ENCODE measurements at places on chromosomes 5 and 9.

GRCh38 chr9:95740217-95741004 lies 135.1 kb upstream of the ERCC6L2 start:
- DNase-seq: no peak

GRCh38 chr5:106154280-106154716 lies 1516.4 kb downstream of the EFNA5 start:
- no peak for DNase-seq

GRCh38 chr9:36151316-36152210 lies 15.0 kb downstream of the GLIPR2 start:
- no peak for DNase-seq

DNA sequence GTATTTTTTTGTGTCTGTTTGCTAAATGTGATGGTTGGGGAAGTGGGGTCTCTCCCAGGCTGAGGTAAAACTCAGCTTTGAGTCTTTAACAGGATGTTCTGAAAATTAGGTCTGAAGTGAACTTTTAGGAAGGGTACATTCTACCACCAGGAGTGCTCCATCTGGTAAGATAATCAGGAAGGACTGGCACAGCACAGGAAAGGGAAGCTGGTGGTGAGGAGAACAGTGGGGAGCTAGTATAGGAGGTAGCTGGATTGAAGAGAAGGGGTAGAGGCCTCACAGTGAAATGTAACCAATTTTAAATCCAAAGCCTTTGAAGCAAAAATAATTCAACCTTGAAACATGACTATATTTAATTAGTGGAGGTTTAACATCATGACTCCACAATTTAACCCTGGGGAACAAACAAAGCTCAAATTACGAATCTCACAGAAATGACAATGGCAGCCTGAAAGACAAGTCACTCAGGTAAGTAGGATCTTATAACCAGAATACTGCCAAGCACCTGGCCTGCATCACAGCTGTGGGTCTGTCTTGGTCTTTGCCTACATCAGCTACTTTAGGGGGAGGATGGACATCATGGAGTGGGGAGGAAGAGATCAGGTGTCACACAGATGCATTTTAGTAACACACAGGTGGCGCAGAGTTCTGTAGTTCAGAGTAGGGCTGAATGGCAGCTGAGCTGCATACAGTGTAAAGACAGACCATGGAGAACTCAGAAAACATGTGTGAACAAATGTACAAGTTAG lies 445.3 kb downstream of the DMRT2 start:
- DNase-seq: no peak

- no peak for DNase-seq
Measured at GRCh38 chr9:98312365-98312764, 56.9 kb upstream of the TBC1D2 start.

GRCh38 chr9:130535818-130536521 lies 43.4 kb upstream of the FUBP3 start:
- no peak for DNase-seq

DNA sequence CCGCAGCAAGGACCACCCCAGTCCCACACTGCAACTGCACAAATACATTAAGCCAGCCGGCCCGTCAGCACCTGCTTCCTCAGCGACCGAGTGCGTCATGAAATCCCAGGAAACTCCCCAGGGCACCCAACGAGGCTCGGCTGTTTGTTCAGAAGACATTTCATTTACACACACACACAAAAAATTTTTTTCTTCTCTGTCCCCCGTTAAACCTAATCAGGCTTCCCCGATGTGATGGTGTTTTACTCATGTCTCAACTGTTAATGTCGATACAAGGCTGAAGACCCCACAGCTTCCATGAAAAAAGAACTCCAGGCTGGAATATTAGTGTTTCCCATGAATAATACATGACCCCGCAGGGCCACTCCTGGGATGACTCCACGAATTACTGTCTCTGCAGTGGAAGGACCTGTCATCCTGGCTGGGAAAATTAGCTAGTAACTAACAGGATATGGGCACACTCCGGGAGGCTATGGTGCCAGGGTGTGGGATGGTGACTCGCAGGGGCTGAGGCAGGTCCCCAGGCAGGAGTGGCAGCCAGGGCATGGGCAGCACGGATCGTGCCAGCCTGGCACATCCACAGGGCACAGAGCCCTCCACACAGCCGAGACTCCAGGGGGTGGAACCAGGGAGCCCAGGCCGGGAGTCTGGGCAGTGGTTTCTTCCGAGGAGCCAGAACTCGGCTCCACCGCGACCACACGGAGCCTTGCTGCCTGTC lies 102.4 kb downstream of the VAV2 start:
- no peak for DNase-seq

- DNase-seq: no peak
Measured at GRCh38 chr9:124213396-124213795, 44.4 kb upstream of the NEK6 start.

DNA sequence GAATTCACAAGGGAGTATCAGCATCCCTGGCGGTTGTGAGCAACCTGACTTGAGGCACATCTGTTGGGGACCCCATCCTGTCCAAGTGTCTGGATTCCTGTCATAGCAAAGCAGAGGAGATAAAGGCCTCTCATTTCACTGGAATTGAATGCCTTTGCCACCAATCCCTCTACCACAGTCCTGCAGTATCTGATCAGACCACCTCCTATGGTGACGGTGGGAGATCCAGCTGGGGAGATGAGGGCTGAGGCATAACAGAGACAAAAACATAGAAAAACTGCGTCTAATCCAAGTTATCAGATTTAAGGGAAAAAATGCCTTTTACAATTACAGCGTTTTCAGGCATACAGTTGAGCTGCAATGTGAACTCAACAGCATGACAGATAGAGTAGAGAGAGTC lies 160.7 kb upstream of the TRPC7 start:
- no peak for DNase-seq

DNA sequence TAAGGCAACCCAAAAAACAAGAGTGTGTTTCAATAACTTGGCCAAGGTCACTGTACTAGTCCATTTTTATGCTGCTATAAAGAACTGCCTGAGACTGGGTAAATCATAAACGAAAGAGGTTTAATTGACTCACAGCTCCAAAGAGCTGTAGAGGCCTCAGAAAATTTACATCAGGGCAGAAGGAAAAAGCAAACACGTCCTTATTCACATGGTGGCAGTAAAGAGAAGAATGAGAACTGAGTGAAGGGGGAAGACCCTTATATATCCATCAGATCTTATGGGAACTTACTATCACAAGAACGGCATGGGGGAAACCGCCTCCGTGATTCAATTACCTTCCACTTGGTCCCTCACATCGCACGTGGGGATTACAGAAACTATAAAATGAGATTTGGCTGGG lies 64.3 kb upstream of the CAMK4 start:
- DNase-seq: no peak

DNA sequence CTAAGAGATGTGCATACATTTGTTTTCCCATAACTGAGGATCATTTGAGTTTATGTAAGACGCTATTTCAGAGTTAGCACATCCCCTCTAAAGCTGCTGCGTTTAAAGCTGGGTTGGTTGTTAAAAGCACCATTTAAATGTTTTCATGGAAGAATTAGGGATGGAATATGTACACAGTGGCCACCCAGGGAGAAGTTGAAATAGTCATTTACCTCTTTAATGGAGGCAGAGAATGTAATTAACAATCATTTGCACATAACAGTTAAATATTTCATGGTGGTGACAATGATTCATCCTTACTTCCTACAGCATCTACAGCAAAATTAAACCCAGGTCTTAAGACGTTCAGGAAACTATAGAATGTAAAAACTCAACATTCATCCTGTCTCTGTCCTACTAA lies 100.3 kb downstream of the KIF4B start:
- no peak for DNase-seq

DNA sequence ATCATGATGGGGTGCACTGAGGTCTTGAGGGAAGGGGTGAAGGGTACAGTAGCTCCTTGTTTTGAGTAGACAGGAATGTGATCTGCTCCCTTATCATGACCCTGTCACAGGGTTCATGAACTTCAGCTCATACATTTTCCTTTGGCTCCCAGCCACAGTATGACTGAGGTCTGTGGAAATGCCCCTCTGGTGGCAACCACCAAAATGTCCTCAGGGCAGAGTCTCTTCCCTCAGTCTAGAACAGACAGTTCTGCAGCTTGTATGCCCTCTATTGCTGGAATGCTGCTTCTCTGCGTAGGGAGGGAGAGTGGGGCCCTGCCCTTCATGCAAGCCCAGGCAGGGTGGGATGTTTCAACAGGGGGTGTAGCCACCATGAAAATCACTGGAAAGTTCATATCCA lies 53.8 kb upstream of the SNCAIP start:
- DNase-seq: no peak

DNA sequence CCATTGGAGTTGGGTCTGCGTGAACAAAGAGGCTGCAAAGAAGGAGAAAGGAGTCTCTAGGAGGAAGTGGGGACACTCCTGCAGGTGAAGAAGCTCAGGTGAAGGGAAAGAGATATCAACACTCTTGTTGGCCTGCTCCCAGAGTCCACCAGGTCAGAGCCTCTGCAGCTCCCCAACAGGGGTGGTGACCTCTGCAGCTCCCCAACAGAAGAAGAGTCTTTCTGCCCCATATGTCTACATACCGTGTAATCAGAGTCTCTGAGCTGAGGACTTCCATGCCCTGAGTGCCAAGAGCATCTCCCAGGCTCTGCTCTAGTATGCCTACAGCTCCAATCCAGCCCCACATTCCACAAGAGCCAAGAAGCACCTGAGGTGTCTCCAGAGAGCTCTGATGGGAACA lies 67.4 kb upstream of the TRPC7 start:
- DNase-seq: no peak

- DNase-seq: no peak
Measured at GRCh38 chr5:38641003-38641402, 84.6 kb upstream of the LIFR start.

DNA sequence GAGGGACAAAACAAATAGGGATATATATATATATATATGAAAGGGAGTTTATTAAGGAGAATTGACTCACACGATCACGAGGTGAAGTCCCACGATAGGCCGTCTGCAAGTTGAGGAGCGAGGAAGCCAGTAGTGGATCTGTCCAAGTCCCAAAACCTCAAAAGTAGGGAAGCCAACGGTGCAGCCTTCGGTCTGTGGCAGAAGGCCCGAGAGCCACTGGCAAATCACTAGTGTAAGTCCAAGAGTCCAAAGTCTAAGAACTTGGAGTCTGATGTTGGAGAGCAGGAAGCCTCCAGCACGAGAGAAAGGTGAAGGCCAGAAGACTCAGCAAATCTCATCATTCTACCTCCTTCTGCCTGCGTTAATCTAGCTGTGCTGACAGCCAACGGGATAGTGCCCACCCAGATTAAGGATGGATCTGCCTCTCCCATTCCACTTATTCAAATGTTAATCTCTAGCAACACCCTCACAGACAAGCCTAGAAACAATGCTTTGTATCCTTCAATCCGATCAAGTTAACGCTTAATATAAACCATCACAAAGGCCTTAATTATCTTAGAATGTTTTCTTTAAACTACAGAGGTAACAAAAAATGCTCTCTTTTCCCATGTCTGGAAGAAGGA lies 23.8 kb upstream of the DAB2 start:
- DNase-seq: no peak

DNA sequence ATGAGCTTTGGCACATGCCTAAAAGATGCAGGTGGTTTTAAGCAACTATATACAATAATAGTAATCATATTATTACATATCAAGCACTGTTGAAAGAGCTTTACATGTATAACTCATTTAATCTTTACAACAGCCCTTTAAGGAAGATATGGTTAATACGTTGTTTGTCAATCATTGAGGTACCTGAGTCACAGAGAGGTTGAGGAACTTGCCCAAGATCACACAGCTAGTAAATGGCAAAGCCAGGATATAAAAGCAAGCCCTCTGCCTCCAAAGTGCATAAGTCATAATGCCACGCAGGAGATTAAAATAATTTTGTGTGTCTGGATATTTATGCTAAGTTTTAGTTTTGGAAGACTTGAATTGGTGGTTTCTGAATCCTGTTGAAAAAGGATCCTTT lies 90.2 kb downstream of the DAPK1 start:
- no peak for DNase-seq

GRCh38 chr5:108451269-108451668 lies 69.4 kb upstream of the FBXL17 start:
- DNase-seq: no peak

DNA sequence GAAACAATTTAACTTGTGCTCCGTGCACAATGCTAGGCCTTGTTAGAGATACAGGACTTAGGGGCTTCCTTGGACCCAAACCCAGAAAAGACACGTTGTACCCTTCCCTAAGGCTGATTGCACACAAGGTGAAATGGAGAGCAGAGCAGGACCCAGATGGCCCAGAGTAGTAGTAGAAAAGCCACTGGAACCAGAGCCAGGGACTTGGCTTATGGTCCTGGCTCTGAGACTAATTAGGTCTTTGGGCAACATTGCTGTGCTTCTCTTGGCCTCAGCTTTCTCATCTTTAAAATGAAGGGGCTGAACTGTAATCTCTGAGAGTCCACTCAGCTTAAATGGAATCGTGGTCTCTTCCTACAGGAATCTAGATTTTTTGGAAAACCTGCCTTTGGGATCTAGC lies 42.3 kb downstream of the EBF1 start:
- no peak for DNase-seq

DNA sequence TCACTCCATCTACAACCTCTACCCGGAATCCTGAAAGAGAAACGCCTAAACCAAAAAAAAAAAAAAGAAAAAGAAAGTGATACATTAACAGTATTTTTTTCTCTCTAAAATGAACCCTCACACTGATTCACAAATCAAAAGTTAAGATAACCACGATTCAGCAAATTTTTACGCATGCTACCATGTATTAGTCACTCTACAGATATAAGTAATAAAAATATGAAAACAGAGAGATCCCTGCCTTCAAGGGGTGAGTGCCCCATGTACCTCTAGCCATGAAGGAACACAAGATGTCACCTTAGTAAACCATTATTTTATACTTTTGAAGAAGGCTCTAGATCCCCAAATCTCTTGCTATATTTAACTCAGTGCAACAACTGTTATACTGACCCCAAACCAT lies 33.4 kb downstream of the CEMIP2 start:
- no peak for DNase-seq
